Mesothelial cell of epicardium (in vitro differentiated cells): ENCODE measurements at places on chromosomes 7 and 10.

DNA sequence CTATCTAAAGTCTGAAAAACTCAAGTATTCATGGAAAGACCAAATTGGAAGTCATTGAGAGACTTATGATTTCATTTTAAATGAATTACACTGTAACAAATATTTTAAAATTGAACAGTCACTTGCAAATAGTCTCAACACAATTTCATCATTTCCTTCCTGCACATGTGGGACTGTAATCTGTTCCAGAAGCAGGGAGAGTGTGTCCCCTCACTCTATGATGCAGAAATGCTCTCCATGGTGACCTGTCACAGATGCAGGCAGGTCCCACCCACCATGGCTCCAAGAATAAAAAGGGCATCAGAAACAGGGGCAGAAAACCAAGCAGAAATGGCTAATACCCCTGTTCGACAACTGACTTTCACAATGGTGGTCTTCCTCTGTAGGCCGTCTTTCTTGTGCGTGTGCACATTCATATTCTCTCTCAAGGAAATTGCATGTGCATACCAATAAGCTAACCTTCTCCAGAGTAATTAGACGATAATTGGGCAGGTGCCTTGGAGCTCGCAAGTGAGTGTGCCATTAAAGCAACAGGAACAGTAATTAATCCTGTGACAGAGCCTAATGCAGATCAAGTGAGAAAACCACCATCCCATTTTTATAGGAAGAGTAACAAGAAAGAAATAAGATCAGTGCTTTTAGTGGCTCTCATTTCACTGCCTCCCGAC, 170.9 kb downstream of the ZMYND11 start:
- no peak for DNase-seq

DNA sequence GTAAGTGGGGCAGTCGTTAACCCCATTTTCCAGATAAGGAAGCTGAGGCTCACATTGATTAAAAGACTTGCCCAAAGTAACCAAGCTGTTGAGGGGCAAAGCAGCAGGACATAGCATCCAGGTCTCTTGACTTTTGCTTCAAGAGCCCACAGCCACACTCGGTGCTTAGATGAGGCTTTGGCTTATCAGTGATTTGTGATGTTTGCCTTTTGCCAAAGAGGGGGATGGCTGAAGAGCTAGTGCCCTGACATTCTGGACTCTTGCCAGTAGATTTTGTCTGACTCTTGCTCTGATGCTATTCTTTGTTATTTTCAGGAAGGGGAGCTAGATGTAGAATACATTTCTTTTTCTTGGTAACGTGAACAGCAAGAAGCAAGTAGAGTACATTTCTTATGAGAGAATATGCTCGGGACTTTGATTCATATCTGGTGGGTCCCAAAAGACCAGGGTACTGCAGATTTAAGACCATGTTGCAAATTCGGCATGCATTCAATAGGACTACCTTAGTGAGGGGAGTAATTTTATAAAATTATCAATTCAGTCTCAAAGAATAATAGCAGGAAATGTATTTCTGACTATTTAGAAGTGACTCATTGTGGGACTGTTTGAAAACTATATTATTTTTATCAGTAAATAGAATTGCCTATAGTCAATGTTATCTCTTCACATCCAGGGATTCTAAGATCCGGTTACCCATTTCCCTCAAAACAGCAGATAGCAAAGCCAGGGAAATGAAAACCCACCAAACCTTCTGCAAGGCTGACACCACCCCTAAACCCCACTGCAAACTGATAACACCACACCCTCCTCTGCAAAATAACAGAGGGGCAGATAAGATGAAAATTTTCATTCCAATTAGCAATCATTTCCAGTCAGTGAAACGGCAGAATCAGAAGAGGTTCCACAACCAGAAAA, 180.0 kb upstream of the BMPER start:
- no peak for DNase-seq

DNA sequence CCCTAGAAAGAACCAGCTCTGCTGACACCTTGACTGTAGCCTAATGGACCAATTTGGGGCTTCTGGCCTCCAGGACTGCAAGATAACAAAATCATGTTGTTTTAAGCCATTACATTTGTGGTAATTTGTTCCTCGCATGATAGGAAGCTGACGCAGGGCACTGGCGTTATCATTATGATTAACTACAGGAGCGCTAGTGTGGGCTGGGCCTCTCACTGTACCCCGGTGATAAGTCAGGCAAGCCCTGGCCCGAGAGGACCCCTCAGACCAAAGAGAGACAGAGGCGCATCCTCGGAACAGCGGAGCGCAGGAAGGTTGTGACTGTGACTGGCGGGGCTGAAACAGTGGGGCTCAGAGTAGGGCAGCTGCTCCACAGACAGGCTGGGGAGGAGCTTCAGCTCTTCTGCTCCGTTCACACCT, 150.3 kb upstream of the CHST15 start:
- no peak for DNase-seq

GRCh38 chr7:158766570-158767281, 62.1 kb upstream of the NCAPG2 start:
- no peak for DNase-seq

DNA sequence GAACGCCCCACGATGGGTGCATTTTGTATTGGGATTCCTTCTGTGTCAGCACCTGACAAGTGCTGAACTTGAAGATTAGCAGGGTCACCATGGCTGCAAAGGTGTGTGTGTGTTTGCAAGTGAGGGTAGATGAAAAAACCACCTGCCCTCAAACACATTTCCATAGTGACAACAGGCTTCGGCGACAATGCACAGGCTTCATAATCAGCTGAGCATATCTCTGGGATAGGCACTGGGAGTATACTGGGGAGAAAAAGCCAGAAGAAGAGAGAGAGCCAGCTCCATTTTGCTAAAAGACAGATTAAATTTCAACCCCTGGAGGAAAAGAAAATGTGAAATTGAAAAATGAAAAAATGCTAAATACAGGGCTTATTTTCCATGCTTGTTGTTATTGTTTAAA, 656.1 kb downstream of the INHBA start:
- DNase-seq, result no peak

DNA sequence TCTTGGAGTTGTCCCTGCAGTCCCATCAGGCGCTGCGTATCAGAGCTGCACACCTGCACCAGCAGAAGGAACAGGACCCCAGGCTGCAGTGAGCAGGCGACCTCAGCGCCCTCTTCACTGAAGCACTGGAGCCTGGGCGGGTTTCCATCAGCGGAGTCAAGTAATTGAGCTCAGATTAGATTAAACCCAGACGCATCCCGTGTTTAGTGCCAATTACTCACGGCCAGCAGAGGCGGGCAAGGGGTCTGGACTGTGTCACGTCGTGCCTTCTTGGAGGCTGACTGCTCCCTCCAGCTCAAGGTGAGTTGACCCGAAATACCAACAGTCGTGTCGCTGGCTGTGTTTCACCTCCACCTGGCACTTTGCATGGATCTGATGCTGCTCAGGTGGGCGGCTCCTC, 123.6 kb downstream of the CXCL12 start:
- DNase-seq, result no peak

DNA sequence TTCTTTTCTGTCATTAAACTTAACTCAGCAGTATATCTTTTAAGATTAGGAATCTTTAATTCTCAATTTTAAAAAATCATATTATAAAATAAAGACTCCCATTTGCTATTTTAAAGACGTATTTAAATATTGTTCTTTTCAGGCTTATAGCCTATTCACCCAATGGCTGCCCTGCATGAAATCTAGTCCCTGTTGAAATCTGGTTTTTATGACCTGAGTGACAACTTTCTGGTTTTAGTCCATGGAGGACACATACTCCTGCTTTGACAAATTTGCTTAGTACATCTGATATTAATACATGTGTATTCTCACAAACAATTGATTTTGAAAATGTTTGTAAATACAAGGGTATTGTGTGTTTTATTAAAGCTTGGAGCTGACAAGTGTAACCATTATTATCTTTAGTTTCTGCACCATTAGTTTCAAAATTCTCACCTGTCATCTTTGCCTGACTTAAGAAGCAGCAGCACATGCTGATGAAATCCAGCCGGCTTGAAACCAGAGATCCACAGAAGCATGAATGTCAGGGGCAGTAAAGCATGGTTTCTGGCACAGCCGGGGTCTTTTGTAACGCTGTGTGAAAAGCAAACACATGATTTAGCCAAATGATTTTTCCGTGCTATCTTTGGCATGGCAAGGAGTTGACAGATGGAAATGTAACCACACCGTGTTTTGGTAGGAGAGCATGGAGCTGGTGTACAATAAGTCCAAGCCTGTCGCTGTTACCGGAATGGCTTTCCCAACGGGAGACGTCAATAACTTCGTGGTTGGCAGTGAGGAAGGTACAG, 262.8 kb downstream of the DYNC1I1 start:
- no peak for DNase-seq

DNA sequence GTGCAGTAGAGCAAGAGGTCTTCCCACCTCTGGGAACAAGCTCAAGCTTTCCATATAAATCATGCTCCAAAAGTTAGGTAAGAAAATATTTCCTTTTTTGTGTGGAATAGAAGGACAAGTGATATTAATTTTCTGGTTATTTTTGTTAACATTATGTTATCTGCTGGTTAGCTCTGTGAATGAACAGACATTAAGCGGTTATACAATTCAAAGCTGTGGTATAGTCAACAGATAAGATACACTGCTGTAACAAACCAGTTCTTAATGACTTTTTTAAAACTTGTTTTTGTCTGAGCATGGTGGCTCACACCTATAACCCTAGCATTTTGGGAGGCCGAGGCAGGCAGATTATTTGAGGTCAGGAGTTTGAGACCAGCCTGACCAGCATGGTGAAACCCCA, 43.0 kb upstream of the PRKAR2B start:
- no peak for DNase-seq

DNA sequence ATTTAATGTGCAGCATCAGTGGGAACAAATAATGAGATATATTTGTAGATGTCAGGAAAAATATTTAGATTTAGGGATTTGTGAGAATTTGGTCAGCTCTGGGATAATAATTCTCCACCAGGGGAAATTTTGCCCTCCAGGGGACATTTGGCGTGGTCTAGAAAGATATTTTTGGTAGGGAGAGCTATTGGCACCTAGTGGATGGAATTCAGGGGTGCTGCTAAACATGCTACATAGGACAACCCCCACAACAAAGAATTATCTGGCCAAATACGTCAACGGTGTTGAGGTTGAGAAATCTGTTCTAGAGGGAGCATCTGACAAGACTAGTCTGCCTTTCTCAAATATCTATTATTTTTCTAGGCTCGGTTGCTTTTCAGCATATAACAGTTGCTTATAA, 2.1 kb downstream of the ADK start:
- DNase-seq, result no peak

- no peak for DNase-seq
Observed at GRCh38 chr10:113047963-113048781, 98.1 kb downstream of the TCF7L2 start.

DNA sequence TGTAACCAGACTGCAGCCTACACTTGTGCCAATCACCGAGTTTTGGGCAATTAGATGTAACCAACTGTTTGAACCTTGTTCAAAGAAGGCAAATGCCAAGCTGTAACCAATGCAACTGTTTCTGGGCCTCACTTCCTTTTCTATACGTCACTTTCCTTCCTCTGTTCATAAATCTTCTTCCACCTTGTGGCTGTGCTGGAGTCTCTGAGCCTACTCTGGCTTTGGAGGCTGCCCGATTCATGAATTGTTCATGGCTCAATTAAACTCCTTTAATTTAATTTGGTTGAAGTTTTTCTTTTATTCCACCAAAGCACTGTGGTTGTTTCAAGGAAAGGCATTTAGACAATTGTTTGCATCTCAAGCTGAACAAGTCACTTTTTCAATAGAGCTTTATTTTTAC, 43.5 kb upstream of the UCN3 start:
- DNase-seq, result no peak

GRCh38 chr7:140609646-140610045, 31.0 kb downstream of the DENND2A start:
- no peak for DNase-seq

GRCh38 chr10:26365681-26366358, 72.3 kb upstream of the APBB1IP start:
- no peak for DNase-seq

DNA sequence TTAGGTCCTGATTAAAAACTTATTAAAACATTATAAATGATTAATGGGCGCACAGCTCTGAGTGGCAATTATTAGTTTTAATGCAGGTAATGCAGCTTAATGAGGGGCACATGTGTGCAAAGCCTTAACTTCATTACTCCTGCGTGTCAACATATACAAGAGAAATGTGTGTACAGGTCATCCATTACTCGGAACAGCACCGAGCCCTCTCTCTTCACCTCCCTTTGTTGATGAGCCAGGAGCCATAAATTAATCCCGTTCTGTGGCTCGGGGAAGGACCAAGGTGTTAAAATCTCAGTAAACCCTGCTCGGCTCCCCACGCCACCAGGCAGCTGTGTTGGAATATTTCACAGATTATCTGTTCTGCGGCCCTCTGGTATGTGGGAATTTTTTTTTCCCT, 77.8 kb downstream of the EBF3 start:
- no peak for DNase-seq

DNA sequence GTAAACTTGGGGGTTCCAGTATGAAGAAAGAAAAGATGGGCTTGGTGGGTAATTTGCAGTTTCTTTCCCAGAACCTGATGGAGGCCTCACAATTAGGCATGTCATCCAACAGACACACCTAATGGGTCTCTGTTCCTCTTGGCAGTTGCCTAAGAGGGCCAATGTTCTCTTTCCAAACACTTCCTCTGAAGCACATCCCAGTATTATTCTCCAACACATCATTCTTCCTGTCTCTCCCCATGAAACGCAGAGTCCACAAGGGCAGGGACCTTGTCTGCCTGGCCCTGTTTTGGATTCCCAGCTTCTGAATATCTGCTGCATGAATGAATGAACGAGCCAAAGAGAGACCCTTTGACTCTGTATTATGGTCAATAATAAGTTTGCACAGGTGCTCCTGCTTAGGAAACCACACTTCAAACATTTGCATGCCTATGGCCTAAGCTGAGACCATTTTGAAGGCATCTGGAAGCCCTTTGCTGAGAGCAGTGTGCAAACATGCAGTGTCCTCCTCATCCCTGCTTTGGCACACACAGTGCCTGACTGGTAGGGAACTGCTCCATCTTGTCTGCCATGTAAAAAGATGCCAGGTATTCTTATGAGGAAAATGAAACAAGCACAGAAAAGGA, 100.9 kb upstream of the CHST15 start:
- no peak for DNase-seq

- DNase-seq, result no peak
Observed at GRCh38 chr10:17077346-17077781, 52.2 kb downstream of the CUBN start.

DNA sequence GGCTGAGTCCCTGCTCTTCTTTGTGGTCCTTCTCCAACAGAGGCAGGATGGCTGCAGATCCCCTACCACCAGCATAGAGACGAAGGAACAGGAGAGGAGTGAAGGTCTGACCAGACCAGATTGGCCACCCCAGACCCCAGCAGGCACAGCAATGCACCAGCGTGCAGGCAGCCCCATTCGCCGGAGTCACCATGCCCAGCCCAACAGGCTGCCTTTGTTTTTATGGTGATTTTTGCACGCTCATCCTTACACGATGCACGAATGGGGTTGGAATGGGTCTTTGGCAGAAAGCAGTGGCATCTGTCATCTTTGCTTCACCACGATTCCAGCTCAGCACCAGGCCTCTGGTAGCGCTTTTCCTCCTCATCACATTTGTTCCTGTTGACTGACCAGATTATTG, 427.6 kb downstream of the INHBA start:
- no peak for DNase-seq

- no peak for DNase-seq
Observed at GRCh38 chr10:109698882-109699664, 224.2 kb downstream of the XPNPEP1 start.
